ENCODE measurements at places on chromosomes 3 and 15. TPM values are rescaled to one million over a fixed set of nuclear protein-coding genes. Genes with fewer than 3 reads are reported as not detected.

DNA sequence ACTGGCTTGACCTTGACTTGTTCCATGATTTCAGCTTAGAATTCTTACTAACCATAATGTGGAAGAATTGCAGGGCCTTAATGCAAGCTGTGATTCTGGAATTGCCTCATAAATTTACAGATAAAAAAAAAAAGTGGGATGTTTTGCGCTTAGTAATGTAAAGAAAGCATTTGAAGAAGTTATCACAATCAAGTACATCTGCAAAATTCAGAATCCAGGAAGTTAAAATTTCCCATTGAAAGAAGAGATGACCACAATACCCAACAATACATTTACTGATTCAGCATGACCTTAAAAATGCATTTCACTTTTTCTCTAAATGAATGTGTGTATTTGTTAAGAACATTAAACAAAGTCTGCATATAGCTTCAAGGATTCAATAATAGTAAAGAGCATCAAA is 65.1 kb upstream of the CCNL1 start:
- H3K27ac ChIP-seq, result no peak overlapping the region
- H3K4me3 ChIP-seq, result no peak overlapping the region
- DNase-seq, result no peak
- H3K36me3 ChIP-seq, result no peaks in the 10 kb centered on the region
- H3K4me1 ChIP-seq, result peaks cover 15% of the 10 kb centered on the region
- H3K27me3 ChIP-seq, result no peaks in the 10 kb centered on the region

The ACSBG1 gene
- 0.40 TPM for total RNA-seq

The C3orf70 gene
- not detected for total RNA-seq

The TMEM44 gene
- total RNA-seq, result 16.6 TPM

- peaks cover 5% of the 10 kb centered on the region for H3K4me1 ChIP-seq
- peak; percentile 65 for DNase-seq
- H3K4me3 ChIP-seq, result no peak overlapping the region
- no peaks in the 10 kb centered on the region for H3K36me3 ChIP-seq
Measured at GRCh38 chr3:69669070-69669469, 70.2 kb upstream of the MITF start.

DNA sequence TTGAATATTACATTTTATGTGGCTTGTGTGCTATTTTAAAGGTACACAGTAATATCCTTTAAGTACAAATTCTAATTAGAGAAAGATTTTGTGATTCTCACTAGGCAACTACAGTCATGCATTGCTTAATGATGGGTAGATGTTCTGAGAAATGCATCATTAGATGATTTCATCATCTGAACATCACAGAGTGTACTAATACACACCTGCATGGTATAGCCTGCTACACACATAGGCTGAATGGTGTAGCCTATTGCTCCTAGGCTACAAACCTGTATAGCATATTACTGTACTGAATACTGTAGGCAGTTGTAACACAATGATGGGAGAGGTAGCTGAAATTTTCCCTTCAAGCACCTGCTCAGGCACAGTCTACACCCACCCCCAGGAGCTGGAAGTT is 217.4 kb upstream of the EOMES start:
- no peaks in the 10 kb centered on the region for H3K27me3 ChIP-seq
- no peaks in the 10 kb centered on the region for H3K4me1 ChIP-seq
- H3K36me3 ChIP-seq, result no peaks in the 10 kb centered on the region
- H3K27ac ChIP-seq, result no peak overlapping the region
- H3K4me3 ChIP-seq, result no peak overlapping the region

DNA sequence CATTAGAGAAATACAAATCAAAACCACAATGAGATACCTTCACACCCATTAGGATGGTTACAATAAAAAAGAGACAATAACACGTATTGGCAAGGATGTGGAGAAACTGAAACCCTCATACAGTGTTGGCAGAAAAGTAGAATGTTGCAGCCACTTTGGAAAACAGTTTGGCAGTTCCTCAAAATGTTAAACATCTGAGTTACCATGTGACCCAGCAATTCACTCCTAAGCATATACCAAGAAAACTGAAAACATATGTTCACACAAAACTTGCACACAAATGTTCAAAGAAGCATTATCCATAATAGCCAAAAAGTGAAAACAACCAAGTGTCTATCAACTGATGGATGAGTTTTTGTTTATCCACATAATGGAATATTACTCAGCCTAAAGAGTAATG is 166.9 kb upstream of the FAM3D start:
- H3K27ac ChIP-seq, result no peak overlapping the region
- DNase-seq, result no peak
- no peaks in the 10 kb centered on the region for H3K27me3 ChIP-seq
- no peaks in the 10 kb centered on the region for H3K36me3 ChIP-seq

The GOLGA6L7 gene
- total RNA-seq, result not detected

The PRSS50 gene
- total RNA-seq, result not detected

DNA sequence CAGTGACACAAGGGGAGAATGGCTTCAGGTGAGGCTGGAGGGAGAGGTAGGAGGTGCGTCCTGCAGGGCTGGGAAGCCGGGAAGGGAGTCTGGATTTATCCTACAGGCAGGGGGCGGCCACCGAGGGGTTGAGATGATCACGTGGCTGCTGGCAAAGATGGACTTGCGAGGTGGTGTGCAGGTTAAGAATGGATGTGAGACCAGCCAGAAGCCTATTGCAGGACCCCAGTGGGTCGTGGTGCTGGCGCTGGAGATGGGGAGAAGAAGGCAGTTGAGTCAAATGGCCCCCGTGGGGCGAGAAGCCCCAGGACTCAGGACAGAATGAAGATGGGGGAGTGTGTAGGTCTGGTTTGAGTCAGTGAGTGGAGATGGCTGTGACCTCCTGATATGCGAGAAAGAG is 183.1 kb downstream of the FAM43A start:
- DNase-seq, result no peak
- H3K27ac ChIP-seq, result peak overlapping the region; percentile 16
- no peaks in the 10 kb centered on the region for H3K27me3 ChIP-seq
- peaks cover 51% of the 10 kb centered on the region for H3K4me1 ChIP-seq
- H3K4me3 ChIP-seq, result no peak overlapping the region

GRCh38 chr3:51799879-51800749 is 21.1 kb upstream of the IQCF6 start:
- peaks cover 13% of the 10 kb centered on the region for H3K4me1 ChIP-seq
- no peak overlapping the region for H3K4me3 ChIP-seq
- DNase-seq, result peak; percentile 86

The PIF1 gene
- 43.5 TPM for total RNA-seq

DNA sequence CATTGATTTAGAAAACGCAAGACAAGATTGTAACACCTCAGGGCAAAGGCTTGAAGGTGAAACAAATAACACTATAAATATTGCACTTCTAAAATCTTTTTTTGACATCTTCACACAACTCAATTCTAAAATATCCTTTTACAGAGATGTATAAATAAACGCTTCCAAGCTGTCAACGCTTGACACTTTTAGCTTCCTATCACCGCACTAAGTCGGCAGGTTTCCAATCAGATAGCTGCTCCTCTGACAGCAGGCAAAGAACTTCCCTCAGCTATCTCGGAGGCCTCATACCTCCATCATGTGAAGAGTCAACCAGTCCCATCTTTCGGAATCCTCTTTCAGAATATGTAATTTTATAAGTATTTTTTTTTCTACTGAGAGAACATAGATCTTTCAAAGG is 71.0 kb downstream of the PCOLCE2 start:
- H3K36me3 ChIP-seq, result no peaks in the 10 kb centered on the region
- no peak for DNase-seq
- H3K27ac ChIP-seq, result no peak overlapping the region
- no peaks in the 10 kb centered on the region for H3K27me3 ChIP-seq

GRCh38 chr15:69562564-69562963 is 109.9 kb downstream of the RPLP1 start:
- H3K4me3 ChIP-seq, result no peak overlapping the region
- no peaks in the 10 kb centered on the region for H3K36me3 ChIP-seq
- H3K27me3 ChIP-seq, result no peaks in the 10 kb centered on the region
- DNase-seq, result no peak

GRCh38 chr3:86949850-86950249 is 41.1 kb downstream of the VGLL3 start:
- H3K27me3 ChIP-seq, result no peaks in the 10 kb centered on the region
- H3K4me3 ChIP-seq, result no peak overlapping the region
- no peak overlapping the region for H3K27ac ChIP-seq
- DNase-seq, result no peak

DNA sequence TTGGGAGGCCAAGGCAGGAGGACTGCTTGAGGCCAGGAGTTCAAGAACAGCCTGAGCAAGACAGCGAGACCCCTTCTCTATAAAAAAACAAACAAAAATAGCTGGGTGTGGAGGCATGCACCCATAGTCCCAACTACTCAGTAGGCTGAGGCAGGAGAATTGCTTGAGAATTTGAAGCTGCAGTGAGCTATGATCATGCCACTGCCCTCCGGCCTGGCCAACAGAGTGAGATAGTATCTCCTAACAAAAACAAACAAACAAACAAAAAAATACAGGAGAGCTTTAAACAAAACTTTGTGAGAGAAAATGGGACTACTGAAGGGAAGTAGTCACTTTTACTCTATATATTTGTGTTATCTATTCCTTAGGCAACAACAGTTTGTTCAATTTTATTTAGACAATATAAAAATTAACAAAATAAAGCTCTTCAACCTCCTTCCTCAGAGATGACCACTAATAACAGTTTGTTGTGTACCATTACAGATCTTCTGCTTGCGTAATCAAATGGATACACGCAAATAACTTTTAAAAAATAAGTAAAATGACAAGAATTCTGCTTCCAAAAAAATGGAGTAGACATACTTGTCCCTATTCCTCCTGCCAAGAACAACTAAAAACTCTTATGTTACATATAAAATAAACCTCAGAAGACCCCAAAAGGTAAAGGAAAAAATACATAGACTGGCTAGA is 17.4 kb downstream of the PHC3 start:
- no peak overlapping the region for H3K4me3 ChIP-seq
- DNase-seq, result no peak
- no peak overlapping the region for H3K27ac ChIP-seq
- no peaks in the 10 kb centered on the region for H3K4me1 ChIP-seq

- H3K36me3 ChIP-seq, result no peaks in the 10 kb centered on the region
- no peak overlapping the region for H3K27ac ChIP-seq
- no peaks in the 10 kb centered on the region for H3K27me3 ChIP-seq
- no peak overlapping the region for H3K4me3 ChIP-seq
- H3K4me1 ChIP-seq, result no peaks in the 10 kb centered on the region
Measured at GRCh38 chr3:154936196-154936595, 143.9 kb upstream of the MME start.

DNA sequence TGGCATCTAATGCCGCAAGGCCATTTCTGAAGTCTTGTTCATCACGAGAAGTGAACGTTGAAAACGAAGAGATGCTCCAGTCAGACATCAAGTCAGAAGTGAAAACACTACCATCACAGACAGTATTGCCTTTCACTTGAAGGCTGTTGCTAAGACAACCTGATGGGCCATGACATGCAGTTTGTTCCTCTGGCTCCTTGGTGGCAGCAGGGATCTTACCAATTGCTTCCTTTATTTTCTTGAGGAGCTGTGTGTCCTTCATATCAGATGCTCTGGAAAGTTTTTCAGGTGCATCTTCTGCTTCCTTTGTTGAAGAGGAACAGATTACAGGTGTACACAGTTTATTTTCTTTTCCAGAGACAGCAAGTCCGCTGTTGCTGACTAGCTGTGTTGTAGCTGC is 30.7 kb upstream of the MYLK start:
- H3K36me3 ChIP-seq, result peaks cover 18% of the 10 kb centered on the region
- no peak overlapping the region for H3K27ac ChIP-seq
- H3K4me1 ChIP-seq, result no peaks in the 10 kb centered on the region
- no peak overlapping the region for H3K4me3 ChIP-seq
- no peak for DNase-seq

The BNC1 gene
- 2.4 TPM for total RNA-seq

DNA sequence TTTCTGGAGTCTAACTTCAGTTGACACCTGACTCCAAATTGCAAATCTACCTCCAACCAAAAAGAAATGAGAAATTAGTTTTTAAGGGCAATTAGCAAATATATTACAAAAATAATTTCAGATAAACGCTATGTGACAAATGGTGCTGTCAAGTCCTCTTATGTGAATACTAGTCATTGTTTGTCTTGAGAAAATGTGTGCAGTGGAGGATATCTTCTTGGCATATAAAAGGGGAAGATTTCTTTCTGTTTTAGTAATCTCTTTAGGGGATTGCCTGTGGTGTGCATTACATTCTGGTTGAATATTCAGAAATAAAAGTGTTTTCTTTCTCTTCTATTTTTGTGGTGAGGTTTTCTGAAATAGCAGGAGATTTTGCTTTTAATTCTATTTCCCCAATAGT is 3.0 kb upstream of the GCSAM start:
- H3K27me3 ChIP-seq, result no peaks in the 10 kb centered on the region
- peaks cover 11% of the 10 kb centered on the region for H3K4me1 ChIP-seq
- no peak overlapping the region for H3K27ac ChIP-seq
- H3K36me3 ChIP-seq, result no peaks in the 10 kb centered on the region

- H3K27ac ChIP-seq, result no peak overlapping the region
- H3K36me3 ChIP-seq, result no peaks in the 10 kb centered on the region
- H3K4me3 ChIP-seq, result no peak overlapping the region
- peaks cover 20% of the 10 kb centered on the region for H3K27me3 ChIP-seq
Measured at GRCh38 chr3:173214576-173214975, 73.5 kb upstream of the SPATA16 start.

DNA sequence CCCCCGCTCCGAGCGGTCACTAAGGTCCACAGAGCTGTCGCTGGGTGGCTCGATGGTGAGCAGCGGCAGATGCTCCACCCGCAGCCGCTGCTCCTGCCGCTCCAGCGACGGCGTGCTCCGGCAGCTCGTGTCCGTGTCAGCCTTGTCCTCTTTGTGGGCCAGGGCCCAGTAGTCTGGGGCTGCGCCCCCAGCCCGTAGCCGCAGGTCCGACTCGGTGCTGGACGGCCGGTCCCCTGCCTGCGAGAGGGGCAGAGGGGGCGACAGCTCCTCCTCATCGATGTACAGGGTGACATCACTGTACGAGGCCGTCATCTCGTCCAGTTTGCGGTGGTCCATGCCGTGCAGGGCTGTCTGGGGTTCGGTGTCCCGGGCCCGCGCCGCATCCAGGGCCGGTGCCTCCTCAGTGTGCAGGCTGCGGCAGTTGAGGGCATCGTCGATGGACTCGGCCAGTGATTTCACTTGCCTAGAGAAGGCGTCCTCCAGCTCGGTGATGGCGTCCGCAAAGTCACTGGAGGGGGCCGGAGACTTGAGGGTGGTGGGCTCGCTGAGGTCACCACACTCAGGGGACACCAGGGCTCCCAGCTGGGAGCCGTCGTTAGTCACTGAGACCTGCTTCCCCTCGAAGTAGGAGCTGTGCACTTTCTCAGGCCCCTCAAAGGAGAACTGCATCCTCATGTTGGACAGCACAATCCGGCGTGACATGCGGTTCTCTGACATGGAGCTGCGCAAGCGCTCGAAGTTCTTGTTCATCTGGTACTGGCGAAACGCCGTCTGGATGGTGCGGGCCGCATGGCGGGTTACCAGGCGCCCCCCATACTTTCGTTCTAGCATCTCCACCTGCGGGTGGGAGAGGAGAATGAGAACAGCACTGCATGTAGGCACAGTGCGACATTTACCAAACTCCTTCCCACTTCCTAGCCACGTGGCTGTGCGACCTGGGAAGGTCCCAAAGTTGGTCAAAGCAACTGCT is 94.8 kb upstream of the RPL32 start:
- no peak overlapping the region for H3K27ac ChIP-seq
- no peak for DNase-seq
- no peaks in the 10 kb centered on the region for H3K4me1 ChIP-seq
- no peak overlapping the region for H3K4me3 ChIP-seq

GRCh38 chr3:59908280-59908679 is 858.5 kb upstream of the CFAP20DC start:
- no peak overlapping the region for H3K27ac ChIP-seq
- no peaks in the 10 kb centered on the region for H3K4me1 ChIP-seq
- H3K4me3 ChIP-seq, result no peak overlapping the region
- no peak for DNase-seq
- H3K27me3 ChIP-seq, result peaks cover 18% of the 10 kb centered on the region
- no peaks in the 10 kb centered on the region for H3K36me3 ChIP-seq

GRCh38 chr3:14357463-14357862 is 44.9 kb upstream of the SLC6A6 start:
- no peak overlapping the region for H3K4me3 ChIP-seq
- H3K27me3 ChIP-seq, result no peaks in the 10 kb centered on the region
- no peak for DNase-seq
- H3K36me3 ChIP-seq, result no peaks in the 10 kb centered on the region

Measured in PC-3 (cell line).